ENCODE measurements at places on chromosomes 3 and 15. TPM values are rescaled to one million over a fixed set of nuclear protein-coding genes. Genes with fewer than 3 reads are reported as not detected.

The DNAJA4 gene
- 70.9 TPM for polyA plus RNA-seq

DNA sequence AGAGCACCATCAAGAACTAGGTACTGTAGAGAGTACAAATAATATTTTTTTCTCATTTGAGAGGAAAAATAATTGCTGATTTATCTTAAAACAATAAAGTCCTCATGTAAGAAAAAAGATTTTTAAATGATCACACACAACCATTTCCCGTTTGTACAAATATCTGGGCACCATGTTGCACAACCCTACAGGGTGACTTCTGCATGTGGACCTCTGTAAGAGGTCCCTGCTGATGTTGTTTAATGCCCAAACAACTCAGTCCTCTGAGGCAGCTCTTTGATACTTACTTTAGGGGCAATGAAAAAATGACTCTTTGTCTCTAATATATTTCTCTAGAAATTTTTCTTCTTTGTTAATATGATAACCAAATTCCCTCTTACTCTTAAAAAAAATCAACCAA lies 168.1 kb upstream of the SATB1 start:
- no peak for DNase-seq

- DNase-seq, result no peak
Measured at GRCh38 chr3:4765212-4765611, 214.0 kb upstream of the BHLHE40 start.

The HCLS1 gene
- polyA plus RNA-seq, result 8.8 TPM

The RBP2 gene
- 0.54 TPM for polyA plus RNA-seq

The RPP25 gene
- 1.3 TPM for polyA plus RNA-seq

DNA sequence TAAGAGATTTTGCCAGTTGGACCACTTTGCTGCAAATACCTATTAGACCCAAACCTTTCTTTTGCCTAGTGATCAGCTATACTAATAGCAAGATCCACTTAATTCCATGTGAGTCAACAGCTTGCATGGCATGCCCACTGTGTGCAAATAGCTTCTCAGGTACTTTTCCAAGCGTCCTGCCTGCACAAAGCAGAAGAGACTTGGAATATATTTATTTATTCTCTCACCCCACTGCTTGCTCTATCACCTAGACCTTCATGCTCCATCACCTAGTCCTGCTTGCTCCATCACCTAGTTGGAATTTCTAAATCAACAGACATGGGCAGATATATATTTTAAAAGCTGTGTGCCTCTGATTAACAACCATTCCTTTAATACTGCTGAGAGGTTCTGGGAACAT lies 47.6 kb downstream of the MBNL1 start:
- no peak for DNase-seq

- no peak for DNase-seq
Measured at GRCh38 chr15:79610021-79610420, 177.9 kb downstream of the MINAR1 start.

The C3orf22 gene
- polyA plus RNA-seq, result 0.35 TPM

DNA sequence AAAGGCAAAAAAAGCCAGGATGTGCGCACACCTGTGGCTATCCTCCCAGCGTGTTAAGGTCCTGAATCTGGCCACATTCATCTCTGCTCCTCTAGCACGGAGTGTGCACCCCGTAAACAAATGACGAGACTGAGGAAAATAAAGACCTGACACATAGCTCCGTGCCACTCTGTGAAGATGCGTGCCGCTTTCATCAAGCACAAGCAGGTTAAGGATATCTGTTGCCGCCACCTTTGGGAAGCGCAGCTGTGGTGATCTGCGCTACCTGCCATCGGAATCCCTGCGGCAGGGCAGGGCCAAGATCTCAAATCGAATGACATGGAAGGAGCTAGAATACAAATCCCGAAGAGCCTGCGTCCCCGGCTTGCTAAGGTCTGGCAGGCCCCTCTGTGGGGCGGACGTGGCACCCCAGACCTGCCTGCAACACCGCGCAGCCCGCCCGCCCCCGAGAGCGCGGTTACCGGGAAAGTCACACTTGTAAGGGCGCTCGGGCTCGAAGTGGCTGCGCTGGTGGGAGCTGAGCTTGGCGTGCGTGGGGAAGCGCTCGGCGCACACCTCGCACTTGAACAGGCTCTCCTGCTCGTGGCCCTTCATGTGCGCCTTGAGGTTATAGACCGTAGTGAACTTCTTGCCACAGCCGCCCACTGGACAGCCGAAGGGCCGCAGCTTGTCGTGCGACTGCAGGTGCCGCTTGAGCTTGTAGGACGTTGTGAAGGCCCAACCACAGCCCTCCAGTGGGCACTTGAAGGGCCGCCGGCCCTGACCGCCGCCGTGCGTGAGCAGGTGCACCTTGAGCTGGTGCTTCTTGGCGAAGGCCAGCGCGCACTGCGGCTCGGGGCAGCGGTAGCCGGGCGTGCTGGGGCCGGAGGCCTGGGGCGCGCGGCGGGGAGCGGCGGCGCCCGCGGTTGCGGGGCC lies 936 bp downstream of the ZXDC start:
- DNase-seq, result peak; percentile 60

The ACVR2B gene
- 11.4 TPM for polyA plus RNA-seq

GRCh38 chr15:35545316-35545823 lies 595 bp downstream of the DPH6 start:
- DNase-seq, result peak; percentile 81

The EXD1 gene
- not detected for polyA plus RNA-seq

The ATP13A4 gene
- 4.8 TPM for polyA plus RNA-seq

The C2CD4B gene
- 1.1 TPM for polyA plus RNA-seq

DNA sequence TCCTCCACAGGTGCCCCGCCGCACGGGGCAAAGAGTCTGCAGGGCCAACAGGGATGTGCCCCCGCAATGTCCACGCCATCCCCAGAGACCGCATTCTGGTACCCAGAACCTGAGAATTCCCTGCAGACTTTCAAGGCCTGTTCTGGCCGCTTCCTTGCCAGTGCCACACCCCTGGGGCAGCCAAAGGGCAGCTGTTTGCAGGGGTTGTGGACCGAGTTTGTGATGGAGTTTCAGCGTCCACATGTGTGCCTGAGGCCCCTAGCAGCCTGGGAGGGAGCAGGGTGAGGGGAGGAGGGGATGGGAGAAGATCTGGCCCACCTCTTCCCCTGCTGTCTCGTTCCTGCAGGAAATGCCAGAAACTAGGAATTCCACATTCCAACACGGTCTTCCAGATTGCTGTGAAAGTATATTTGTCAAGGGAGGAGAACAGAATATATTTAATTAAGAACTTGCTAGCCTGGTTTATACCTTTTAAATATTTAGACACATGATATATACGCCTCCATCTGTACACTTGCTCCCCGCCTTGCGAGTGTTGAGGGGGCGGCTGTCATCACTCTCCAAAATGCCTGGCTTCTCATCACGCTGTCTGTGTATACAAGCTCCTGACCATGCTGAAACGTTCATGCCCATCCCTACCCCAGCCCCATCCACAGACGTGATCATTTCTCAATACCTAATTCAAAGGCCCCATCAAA lies 31.1 kb upstream of the RASA2 start:
- no peak for DNase-seq

- DNase-seq, result no peak
Measured at GRCh38 chr15:95013381-95013780, 782.0 kb downstream of the MCTP2 start.

GRCh38 chr3:66483409-66483906 lies 17.4 kb downstream of the LRIG1 start:
- DNase-seq, result peak; percentile 71

GRCh38 chr15:59444980-59445545 lies 7.1 kb downstream of the FAM81A start:
- peak; percentile 16 for DNase-seq

The ZIC1 gene
- polyA plus RNA-seq, result 15.3 TPM

GRCh38 chr15:75366163-75366562 lies 2.2 kb downstream of the MAN2C1 start:
- DNase-seq, result no peak

DNA sequence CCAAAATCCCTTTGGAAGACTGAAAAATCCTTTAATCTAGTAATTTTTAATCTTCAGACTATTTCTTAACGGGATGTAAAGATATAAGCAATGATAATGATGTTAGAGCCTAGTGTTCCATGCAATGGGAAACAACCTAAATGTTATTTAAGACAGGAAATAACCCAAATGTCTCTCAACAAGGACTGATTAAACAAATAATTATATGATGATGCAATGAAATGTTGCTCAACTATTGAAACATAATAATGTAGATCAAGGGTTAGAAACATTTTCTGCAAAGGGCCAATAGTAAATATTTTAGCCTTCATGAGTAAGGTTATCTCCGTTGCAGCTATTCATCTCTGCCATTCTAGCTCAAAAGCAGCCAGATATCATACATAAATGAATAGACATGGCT lies 275.4 kb downstream of the NEK10 start:
- no peak for DNase-seq

DNA sequence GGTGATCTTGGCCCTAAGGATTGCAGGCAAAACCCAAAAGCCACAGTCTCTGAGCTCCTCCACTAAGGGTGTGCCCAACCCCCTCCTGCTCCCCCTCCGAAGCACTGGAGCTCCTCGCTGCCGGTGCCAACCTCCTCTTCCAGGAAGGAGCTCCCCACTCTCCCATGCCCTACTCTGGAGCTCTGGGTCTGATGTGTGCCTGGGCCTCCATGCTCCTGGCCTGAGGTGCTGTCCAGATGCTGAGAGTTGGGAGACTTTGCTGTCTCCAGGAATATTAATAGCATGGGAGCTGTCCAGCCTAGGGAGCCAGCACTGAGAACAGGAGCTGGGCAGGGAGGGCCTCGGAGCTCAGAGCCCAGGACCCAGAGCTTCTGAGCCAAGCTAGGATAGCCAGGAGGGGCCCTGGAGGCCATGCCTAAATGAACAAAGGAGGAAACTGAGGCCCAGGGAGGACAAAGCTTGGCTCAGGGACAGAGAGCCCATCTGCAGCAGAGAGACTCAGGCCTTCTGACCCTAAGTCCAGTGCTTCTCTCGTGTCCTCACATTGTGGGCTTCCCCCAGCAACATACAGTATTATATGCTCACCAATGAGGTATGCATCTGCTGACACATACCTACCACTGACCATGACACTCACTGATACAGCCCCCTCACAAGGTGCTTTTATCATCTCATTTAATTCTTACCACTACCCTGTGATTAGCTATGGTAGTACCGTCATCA lies 36.9 kb upstream of the HERC1 start:
- peak; percentile 94 for DNase-seq

The SLC25A36 gene
- polyA plus RNA-seq, result 74.0 TPM

The P2RY14 gene
- polyA plus RNA-seq, result 0.88 TPM

- no peak for DNase-seq
Measured at GRCh38 chr3:133937061-133937686, 41.5 kb upstream of the RAB6B start.

GRCh38 chr3:38000965-38001455 lies 10.4 kb downstream of the VILL start:
- DNase-seq, result no peak

DNA sequence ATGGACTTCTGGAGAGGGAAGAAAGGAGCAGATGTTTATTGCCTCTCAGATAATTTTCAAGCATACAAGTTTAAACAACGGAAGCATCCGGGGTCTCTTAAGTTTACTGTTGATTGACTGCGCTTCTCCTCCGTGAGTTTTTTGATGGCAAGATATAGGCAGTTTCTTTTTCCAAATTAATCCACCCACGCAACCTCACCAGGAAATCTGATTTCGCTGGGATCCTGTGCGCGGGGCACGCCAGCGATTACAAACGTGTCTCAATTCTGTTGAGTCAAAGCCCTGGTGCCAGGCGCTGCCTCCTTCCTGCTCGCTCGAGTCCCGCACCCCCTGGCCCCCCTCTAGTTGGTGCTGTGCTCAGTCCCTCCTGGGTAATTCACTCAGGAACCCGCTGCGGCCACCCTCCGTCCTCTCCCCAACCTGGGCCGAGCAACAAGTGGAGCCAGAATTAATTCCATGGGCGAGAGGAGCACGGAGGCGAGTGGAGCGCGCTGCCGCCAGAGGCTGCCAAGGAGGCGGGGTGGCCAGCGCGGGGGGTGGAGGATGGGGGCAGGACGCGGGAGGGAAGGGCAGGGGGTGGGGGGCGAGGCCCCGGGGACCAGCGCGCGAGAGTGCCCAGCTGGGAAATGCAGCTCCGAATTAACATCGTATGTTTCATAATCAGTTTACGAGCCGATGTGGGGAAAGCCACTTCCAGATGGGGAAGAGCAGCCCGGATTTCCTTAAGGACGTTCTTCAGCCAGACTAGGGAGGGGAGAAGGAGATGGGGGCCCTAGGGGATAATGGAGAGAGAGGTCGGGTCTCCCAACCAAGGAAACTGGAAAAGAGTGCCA lies 6.0 kb downstream of the WNT5A start:
- DNase-seq, result peak; percentile 42

The KLF15 gene
- polyA plus RNA-seq, result 0.93 TPM

DNA sequence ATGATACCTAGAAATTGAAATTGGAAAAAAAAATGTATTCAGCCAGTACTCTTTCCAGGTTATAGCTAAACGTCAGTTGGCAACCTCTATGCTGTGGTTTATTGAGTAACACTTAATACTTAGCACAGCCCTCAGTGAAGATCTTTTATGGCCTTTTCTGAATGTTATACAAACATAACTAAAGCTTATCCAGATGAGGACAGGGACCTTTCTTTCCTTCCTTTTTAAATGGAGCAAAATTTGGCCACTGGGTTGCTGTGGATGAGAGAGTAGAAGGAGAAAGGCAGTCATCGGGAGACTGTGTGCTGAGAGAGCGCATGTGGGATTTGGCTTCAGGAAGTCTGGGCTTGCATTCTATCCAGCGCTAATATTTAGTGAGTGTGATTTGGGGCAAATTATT lies 36.1 kb downstream of the IGF1R start:
- peak; percentile 88 for DNase-seq

The HGD gene
- polyA plus RNA-seq, result not detected

GRCh38 chr3:188931531-188931930 lies 240.2 kb upstream of the TPRG1 start:
- DNase-seq, result no peak

GRCh38 chr3:188689101-188689574 lies 482.6 kb upstream of the TPRG1 start:
- peak; percentile 61 for DNase-seq

DNA sequence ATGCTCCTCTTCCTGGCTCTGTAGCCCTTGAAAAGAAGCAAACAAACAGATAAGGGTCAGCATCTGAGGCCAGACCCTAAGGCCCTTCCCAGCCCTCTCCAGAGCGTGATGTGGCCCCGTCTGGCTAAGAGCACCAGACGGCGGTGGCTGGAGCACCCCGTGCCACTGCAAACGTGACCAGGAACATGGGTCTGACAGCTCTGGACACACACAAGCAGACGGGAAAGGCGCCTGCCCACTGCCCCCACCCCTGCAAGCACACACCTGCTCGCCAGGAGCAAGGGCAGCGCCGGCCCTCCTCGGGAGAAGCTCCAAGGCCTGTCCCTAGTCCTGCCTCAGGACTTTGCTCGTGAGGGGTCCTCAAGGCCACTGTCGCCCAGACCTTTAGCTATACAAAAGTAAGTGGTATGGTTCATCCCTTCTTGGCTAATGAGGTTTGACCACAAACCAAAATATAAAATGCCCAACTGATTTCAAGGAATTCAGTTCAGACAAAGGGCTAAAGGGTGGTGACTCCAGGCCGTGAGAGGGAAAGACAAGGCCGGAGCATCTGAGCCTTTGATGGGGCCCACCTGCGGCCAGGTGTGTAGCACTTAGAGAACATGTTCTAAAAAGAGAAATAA lies 90.4 kb downstream of the XXYLT1 start:
- DNase-seq, result no peak

Measured in muscle of leg (tissue), 16 donors.